ENCODE measurements at places on chromosomes 16 and 17. TPM values are rescaled to one million over a fixed set of nuclear protein-coding genes. Genes with fewer than 3 reads are reported as not detected.

DNA sequence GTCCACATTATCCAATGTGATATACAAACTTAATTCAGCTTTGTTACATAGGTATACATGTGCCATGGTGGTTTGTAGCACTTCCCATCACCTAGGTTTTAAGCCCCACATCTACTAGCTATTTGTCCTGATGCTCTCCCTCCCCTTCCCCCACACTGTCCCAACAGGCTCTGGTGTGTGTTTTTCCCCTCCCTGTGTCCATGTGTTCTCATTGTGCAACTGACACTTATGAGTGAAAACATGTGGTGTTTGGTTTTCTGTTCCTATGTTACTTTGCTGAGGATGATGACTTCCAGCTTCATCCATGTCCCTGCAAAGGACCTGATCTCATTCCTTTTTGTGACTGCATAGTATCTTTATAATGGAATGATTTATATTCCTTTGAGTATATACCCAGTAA, 196.7 kb downstream of the CDH11 start:
- H3K27me3 ChIP-seq = no peaks in the 10 kb centered on the region
- no peaks in the 10 kb centered on the region for H3K36me3 ChIP-seq
- no peak overlapping the region for H3K4me3 ChIP-seq
- no peak for DNase-seq
- no peaks in the 10 kb centered on the region for H3K4me1 ChIP-seq
- H3K27ac ChIP-seq = no peak overlapping the region

DNA sequence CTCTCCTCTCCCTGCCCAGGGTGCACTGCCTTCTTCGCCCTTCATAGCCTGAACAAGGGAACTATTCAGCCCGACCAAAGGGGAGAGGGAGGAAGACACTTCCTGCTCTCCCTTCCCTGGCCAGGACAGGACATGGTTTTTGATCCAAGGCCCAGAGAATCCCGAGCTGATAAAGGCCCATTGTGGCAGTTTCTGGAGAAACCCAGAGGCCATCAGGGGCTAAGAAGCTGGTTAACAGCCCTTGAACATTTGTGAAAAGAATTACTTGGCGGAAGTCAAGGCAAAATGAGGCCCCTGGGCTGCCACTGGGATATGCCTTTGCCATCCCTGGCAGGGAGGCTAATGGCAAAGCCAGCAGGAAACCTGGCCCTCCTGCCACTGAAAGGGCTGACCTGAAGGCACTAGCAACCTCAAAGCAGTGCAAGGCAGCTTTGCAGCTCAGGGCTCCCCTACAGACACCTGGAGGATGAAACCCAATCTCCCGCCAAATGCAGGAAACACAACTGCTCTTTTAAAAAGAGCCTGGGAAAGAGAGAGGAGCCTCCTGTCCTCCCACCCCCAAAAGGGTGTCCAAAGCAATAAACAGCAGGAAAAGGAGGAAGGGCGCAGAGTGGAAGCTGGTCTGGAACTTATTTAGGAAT, 12.6 kb downstream of the PHB1 start:
- no peaks in the 10 kb centered on the region for H3K27me3 ChIP-seq
- DNase-seq = no peak
- no peak overlapping the region for H3K27ac ChIP-seq
- no peak overlapping the region for H3K4me3 ChIP-seq

DNA sequence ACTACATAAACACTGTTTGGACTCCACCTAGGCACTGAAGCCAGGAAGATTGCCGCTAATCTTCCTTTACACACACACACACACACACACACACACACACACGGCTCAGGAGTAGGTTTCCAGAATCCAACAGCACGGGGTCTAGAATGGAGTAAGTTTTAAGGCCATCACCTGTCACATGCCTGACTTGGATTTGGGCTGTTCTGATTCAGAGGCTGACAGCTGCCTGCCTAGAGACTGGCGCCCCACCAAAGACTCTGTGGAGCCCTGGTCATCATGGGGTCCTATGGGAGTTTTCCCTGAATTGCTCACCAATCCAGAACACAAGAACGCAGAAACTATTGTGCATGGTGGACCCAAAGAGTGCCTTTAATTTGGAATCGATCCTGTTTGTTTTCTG, 10.9 kb downstream of the CDRT4 start:
- H3K36me3 ChIP-seq = no peaks in the 10 kb centered on the region
- no peak overlapping the region for H3K4me3 ChIP-seq

FLOT2 gene
- total RNA-seq = 75.4 TPM
